HTR-8/SVneo (cell line): ENCODE measurements at places on chromosomes 2 and 18.

- peak; percentile 84 for DNase-seq
Measured at GRCh38 chr2:69013142-69013839, at the start of gene ANTXR1. Gene ANTXR1 (plus strand): TSS chr2:69013179. CDS start chr2:69013500, 321 bp downstream.

DNA sequence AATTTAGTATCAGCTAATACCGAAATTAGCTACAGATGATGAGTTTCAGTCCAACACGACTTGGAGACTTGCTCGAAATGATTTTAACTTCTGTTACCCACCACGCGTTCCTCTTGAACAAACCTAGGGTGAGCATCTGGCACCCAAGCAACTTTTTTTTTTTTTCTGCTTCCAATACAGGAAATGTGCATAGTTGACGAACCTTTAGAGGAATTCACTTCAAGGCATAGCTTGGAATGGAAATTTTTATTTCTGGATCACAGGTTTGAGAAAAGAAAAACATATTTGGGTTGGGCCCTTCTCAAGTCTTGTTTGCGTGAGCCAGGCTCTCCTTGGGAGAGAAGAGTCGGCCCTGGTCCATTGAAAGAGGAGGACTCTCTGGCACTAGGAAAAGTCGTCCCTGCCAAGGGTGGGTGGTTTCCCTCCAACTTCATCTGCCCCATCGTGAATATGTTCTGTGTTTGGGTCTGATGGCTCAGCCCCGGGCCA lies 37.4 kb upstream of the RPL31 start:
- no peak for DNase-seq

DNA sequence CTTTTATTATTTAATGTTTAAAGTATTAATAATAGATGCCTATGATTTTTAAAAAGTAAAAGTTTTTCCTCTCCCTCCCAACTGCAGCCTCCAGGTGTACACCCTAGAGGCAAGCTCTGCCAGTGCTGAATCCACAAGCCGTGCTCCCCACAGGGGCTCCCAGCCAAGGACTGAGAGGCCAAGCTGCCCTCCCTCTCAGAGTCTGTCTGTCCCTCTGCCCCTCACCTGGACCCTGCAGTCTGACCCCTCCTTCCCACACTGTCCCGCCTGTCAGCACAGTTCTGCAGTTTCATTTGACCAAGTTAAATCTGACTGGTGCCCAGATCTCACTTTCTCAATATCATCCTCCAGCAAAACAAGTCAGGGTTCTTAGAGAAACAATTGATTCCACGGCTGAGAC lies 14.8 kb upstream of the PROC start:
- DNase-seq: no peak

DNA sequence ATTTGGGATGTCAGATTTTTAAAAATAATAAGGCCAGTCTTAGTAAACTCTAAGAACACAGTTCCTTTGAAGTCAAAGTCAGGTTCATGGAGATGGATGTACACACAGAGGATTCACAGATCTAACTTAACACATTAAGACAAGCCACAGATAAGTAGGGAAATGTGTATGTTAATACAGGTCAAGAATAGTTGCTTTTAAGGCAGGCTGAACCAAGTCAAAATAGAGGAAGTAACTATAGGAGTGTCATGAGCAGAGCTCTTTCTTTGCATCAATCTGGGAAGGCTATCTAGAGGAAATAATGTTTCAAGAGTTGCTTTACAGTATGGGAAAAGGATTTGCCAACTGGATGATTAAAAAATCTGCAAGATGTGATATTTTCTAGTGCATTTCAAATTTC lies 128.0 kb upstream of the FBXO11 start:
- no peak for DNase-seq

GRCh38 chr18:46555724-46556123 lies 101.3 kb downstream of the LOXHD1 start:
- peak; percentile 26 for DNase-seq
